Gastroesophageal sphincter (tissue), 4 donors: ENCODE measurements at places on chromosomes 3 and 15. TPM values are rescaled to one million over a fixed set of nuclear protein-coding genes. Genes with fewer than 3 reads are reported as not detected.

GRCh38 chr3:143170074-143170473 is 50.5 kb downstream of the CHST2 start:
- no peak for ATAC-seq

DNA sequence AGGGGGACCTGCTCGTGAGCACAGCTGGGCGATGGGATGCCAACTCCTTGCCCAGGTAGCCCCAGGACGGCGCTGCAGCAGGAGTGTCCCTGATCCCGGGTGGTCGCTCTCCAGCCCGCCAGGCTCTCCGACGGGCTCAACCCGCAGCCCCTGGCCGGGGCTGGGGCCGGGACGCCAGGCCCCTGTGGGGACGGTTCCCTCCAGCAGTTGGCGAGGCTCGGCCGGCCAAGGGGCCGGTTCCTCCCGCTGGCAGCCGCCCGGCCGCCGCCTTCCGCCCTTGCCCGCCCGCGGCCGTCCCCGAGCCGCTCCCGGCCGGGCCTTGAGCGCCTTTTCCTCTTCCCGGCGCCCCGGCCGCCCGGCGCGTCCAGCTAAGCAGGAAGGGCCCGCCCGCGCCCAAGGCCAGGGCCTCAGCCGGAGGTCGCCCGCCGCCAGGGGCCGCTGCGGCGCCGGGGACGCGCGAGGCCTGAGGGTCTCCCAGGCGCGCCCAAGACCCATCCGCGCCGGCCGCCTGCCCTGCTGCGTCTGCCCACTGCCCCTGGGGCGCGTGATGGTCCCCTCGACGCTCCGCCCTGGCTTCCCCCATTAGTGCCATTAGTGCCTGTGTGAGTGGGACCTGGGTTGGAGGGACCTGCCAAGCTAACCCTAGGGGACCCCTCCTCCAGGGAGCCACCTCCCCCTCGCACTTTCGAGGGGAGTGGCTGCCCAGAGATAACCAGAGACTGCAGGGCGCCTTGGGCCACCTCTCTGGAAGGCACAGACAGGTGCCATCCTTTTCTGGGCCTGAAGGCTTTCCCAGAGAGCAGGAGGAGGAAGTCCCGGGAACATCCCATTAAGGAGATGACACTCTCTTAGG is 106.4 kb downstream of the FBLN2 start:
- peak; percentile 39 for ATAC-seq

Gene PRTG
- 1.4 TPM for total RNA-seq

DNA sequence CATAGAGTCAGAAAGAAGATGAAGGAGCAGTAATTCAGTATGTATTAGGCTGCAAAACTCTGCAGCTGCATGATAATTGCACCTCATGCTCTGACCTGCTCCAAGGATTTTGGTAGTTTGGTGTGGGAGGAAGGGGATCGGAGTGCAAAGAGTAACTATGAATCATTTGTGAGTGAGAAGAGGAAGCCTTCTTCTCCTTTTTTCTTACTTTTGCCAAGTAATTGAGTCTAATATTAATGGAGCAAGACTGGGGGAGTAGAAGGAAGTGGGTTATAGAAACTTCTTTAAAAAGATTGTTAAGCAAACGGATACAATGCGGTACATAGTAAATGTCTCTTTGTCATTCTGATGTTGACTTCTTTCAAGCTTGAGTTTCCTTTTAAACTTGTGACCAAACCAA is 276.5 kb downstream of the EDEM1 start:
- ATAC-seq = no peak

DNA sequence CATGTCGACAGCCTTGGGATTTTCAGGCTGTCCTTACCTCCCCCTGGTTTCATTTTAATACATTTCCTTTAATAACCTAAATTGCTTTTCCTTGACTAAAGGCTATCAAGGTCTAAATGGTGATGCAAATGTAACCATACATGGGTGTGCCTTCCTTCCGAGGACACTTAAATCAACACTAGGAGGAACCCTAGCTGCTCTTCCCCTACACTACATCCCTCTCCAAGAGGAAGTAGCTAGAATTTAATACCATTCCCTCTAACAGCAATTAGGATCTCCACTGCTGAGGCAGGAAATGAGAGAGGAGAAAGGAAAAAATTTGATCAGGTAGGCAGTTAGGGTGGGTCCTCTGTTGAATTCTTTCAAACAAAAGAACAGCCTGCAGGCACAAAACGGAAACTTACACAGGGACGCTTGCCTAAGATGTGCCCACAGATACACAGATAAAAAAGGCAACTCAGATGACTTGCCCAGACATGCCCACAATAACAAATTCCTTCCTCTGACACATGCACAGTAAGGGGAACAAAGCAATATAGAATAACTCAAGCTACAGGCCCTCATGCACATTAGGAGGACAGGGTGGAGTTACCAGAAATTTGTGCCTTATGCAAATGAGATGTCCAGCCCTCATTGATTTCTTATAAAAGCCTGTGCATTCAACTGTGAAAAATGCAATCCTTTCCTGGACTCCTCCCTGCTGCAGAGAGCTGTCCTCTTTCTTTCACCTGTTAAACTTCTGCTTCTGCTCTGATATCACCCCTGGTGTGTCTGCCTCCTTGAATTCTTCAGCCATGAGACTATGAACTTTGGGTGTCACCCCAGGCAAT is 1024.4 kb upstream of the CADM2 start:
- ATAC-seq = no peak

DNA sequence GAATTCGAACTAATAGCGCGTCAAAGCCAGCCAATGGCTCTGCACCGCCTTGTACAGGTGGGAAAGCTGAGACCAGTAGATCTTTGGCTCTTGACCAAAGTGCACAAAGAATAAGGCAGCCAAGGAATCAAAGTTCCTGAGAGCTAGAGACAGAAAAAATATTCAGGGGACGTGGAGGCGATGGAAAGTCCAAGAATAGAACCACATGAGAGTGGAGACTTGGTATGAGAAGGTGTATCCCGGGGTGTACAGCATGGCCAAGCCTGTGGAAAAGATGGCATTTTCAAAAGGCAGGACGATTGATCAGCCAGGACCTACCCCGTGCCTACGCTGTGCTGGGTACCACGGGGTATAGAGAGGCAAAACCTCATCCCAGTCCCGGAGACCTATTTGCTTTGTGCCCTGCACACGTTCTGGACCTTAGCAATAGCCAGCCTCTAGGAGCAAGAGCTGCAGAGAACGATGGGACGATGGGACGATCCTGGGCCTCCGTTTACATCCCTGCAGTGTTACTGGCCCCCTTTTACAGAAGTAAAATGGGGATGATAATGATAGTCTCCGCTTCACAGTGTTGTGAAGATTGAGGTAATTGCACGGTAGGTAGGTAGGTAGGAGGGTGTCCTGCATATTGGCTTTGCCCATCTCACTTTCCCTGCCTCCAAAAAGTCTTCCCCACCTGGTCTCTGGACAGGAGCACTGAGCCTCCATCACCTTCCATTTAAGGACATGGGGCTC is 583 bp upstream of the RBSN start:
- ATAC-seq = peak; percentile 8

DNA sequence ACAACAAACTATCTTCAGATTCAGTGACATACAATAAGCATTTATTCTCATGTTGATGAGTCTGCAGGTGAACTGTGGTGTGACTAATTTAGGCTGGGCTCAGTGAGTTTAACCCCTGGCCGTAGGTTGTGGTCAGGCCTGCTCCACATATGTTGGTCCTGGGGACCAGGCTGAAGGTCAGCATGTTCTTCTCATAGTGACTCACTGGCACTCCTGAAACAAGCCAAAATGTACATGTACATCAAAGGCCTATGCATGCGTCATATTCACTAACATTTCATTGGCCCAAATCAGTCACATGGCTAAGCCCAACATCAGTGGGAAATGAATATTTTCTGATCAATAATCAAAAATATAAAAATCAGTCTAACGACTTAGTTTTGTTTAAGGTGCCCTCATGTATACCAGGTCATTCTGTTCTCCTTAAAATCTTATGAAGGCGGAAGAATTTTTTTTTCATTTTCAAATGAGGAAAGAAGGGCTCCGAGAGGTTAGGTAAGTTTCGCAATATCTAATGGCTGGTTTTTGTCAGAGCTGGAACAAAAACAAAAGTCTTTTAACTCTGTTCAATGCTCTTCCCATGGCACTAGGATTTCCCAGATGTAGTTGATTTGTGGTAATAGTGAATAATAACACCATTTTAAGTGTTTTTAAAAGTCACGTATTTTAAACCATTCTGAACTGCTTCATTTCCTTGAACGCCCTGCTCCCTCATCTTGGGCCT is 148.5 kb downstream of the MFSD1 start:
- no peak for ATAC-seq

Gene IL16
- total RNA-seq = 22.1 TPM

DNA sequence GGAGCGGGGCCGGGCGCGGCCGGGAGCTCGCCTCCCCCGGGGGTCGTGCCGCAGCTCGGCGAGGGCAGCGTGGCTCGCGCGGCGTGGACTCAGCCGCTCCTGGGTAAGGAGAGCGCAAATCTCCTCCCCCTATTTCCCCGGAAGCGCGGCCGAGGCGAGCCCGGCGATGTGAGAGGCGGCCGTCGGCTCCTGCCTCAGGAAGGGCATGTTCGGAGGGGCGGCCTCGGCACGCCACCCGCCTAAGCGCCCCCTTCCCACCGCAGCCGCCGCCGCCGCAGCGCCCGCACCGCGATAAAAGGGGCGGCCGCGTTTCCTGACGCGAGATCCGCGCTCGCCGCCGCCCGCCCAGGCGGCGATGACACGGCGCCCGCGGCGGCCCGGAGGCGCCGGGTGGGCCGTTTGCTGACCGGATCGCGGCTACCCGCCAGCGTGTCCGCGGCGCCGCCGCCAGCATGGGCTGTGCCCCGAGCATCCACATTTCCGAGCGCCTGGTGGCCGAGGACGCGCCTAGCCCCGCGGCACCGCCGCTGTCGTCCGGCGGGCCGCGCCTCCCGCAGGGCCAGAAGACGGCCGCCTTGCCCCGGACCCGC is at the start of gene PDE8A:
Gene PDE8A, plus strand, starts transcription at position 146 of the 590 bp plus-strand sequence. Its CDS starts 307 bp downstream, at position 453.
- ATAC-seq = peak; percentile 8

DNA sequence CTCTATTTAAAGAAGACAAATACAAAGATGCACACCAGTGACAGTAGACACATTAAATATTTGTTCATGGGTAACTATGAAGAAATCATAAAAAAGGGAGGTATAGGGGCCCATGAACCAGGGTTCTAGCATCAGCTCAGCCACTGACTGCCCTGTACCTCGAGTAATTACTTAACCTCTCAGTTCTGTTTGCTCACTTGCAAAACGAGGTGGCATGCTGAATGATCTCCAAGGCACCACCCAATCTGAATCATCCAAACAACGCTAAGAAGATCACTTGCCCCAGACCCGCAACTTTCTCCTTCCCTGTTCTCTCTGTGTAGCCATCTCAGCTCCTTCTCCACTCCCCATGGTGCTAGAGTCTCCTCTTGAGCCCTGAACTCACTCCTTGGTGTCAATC is 374.7 kb downstream of the VPS13C start:
- ATAC-seq = no peak

- peak; percentile 99 for ATAC-seq
Measured at GRCh38 chr15:100602064-100602822, at the start of the genes ASB7 and LINS1. Gene ASB7 (plus strand): TSS chr15:100602589. CDS start chr15:100612217, 9,628 bp downstream. Gene LINS1 (minus strand): TSS chr15:100602184. CDS start chr15:100580842, 21,342 bp downstream.

- no peak for ATAC-seq
Measured at GRCh38 chr3:12371525-12372140, 82.8 kb downstream of the PPARG start.

- no peak for ATAC-seq
Measured at GRCh38 chr15:70342141-70342540, 244.4 kb upstream of the TLE3 start.

DNA sequence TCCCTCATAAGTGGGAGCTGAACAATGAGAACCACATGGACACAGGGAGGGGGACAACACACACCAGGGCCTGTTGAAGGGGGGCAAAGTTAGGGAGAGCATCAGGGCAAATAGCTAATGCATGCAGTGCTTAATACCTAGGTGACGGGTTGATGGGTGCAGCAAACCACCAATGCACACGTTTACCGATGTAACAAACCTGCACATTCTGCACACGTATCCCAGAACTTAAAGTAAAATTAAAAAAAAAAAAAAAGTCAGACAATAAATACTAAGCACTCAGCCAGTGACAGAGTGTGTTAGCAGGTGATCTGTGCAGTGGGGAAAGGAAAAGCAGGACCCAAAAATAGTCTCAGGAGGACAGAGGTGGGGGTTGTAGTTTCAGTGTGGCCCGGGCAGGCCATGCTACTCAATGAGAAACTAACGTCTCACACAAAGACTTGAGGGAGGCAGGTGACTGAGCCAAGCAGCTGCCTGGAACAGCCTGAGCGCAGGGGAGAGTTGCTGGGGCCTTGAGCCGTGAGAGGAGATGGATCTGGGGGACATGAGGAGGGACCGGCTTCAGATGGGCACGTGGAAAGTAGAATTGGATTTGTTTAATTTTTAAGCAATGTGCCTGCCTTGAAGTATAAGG is 18.4 kb downstream of the ANKDD1A start:
- ATAC-seq = no peak

Gene TLR9
- not detected for total RNA-seq

DNA sequence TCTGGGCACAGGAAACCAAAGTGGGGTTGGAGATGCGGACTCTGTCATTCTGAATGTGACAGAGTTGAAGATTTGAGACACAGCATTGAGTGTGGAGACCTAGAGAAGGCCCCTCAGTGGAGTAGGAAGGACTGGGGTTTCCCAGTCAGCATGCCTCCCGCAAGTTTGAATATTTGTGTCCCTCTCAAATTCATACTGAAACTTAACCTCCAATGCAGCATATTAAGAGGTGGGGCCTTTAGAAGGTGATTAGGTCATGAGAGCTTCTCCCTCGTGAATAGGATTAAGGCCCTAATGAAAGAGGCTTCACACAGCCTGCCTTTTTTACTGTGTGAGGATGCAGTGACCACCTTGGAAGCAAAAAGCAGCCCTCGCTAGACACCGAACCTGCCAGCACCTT is 8.0 kb downstream of the HDDC3 start:
- no peak for ATAC-seq
